Endothelial cell of umbilical vein (primary cell): ENCODE measurements at places on chromosomes 4 and X. TPM values are rescaled to one million over a fixed set of nuclear protein-coding genes. Genes with fewer than 3 reads are reported as not detected.
A peak's percentile ranks its signal among the peaks of the same experiment; 100 is the strongest.

DNA sequence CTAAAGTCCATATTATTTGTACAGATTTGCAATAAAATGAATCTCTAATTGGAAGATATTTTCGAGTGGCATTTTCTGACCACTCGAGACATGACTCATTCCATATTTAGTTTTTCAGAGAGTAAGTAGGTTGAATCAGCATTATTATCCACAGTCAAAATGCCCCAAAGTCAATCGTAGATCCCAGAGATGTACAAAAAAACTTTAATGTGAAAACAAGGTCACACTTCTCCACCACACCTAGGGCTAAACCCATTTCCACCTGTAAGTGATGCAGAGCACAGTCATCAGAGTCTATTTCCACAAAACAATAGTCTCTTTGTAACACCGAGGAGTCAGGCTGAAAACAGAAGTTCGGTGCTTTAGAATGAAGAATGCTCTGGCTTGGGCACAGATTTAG lies 117.1 kb upstream of the TENM3 start:
- no peak for DNase-seq
- no peaks in the 10 kb centered on the region for H3K27me3 ChIP-seq
- no peaks in the 10 kb centered on the region for H3K4me1 ChIP-seq
- no peak overlapping the region for H3K4me3 ChIP-seq

Gene NPY2R
- not detected in 2 replicates for polyA plus RNA-seq

- H3K4me1 ChIP-seq: peaks cover 19% of the 10 kb centered on the region
- peak overlapping the region; percentile 82 for H3K27ac ChIP-seq
- no peaks in the 10 kb centered on the region for H3K27me3 ChIP-seq
- DNase-seq: peak; percentile 90
Measured at GRCh38 chr4:65508168-65508567, 162.1 kb downstream of the EPHA5 start.

DNA sequence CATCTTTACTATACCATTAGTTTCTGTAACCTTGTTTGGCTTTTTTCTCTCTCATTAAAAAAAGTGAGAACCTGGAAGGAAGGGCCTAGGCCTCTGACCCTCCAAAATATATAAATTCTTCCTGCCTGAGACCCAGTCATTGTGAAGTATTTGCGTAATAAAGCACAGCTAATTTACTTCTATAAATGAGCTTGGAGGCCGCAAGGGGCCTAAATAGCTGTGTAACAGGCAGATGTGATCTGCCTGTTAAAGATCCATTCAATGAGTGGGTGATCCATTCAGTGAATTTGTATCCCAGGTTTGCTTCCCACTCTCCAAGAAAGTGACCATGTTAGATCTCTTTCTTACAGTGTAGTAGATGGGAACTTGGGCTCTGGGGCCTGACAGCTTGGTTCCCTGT lies 595 bp upstream of the PYURF start:
- no peaks in the 10 kb centered on the region for H3K27me3 ChIP-seq
- peak overlapping the region; percentile 92 for H3K4me3 ChIP-seq
- H3K4me1 ChIP-seq: peaks cover 16% of the 10 kb centered on the region
- peak overlapping the region; percentile 86 for H3K27ac ChIP-seq
- no peak for DNase-seq
- no peaks in the 10 kb centered on the region for H3K36me3 ChIP-seq
